ENCODE measurements at places on chromosomes 16 and 17.
A peak's percentile ranks its signal among the peaks of the same experiment; 100 is the strongest.

GRCh38 chr17:73746314-73747073 lies 102.2 kb upstream of the SDK2 start:
- no peak for DNase-seq

DNA sequence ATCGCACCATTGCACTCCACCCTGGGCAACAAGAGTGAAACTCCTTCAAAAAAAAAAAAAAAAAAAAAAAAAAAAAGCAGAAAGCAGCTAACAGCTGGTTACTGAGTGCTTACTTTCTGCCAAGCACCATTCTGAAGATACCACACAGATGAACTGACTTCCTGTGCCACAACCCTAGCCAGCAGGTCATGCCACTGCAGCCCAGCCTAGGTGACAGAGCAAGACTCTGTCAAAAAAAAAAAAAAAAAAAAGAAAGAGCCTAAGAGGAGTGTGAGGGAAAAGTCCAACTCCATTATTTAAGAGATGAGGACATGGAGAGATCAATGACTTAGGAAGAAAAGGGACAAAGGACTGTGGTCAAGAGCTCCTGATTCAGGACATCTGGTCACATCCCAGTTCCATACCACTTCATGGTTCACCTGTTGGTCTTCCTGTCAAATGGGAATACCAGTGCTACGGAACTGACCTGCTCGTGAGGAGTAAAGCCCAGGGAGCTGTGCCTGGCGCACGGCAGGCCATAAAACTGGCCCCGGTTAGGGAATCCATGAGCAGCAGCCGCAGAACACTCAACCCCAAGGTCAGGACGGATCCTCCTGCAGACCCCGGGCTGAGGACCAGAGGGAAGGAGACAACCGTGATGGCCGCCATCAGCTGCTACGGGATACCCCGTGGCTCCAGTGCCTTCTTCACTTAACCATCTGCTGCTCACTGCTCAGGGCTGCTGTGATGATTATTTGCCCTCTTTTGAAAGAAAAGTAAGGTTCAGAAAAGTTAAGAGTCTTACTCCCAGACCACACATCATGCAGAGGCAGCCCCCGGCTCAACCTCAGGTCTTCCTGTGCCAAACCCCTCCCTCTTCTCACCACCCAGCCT lies 950 bp downstream of the KLHDC4 start:
- no peak for DNase-seq

- DNase-seq: no peak
Observed at GRCh38 chr17:35002876-35003551, 22.7 kb downstream of the LIG3 start.

DNA sequence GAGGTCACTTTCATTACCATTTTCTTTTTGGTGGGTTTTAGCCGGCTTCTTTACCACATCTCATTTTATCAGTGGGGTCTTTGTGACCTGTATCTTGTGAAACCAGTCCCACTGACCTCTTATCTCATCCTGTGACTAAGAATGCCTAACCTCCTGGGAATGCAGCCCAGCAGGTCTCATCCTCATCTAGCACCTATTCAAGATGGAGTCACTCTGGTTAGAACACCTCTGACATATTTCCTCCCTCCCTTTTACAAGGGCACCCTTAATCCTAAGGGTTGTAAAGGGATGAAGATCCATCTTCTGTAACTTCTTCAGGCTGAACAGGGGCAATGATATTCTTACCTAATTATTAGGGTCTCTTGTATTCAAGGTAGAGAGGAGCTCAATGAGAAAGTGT lies 107.9 kb upstream of the HAS3 start:
- no peak for DNase-seq

DNA sequence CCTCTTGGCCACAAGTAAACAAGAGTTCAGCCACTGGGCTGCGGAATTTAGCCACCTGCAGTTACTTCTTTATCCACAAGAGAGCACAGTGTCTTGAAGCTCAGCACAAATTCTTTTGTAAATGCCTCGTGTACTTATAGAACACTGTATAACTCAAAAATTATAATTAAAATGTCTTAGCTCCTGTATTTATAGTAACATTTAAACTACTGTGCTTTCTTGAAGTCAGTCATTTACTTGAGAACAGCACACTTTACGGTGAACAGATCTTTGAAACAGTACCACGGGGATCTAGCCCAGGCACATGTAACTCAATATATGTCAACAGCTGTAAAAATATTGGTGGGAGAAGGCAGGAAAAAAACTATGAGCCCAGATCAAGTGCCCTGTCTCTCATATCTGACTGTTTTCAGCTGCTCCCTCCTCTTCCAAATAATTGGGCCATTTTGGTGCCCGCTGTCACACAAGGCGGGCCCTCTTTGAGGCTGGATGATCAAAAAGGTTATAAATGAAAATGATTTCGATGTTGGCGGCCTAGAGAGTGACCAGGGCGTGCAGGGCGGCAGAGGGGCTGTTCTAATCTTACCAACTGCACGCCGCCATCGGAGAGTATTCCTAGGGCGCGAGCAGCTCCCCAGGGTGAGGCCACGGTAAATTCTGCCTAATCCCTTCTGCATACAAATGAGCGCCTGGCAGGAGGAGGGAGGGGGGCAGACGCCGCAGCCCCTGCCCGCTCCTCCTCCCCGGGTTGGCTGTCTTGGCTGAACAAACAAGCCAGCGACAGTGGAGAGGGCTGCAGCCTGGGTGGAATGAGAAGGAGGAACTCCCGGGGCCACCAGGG lies 183.2 kb downstream of the C16orf78 start:
- peak; percentile 91 for DNase-seq

Measured in NCI-H1092 treated with DMSO at 0.1 percent for 48 hours (cell line).